ENCODE measurements at places on chromosomes 4 and X.

GRCh38 chr4:153781717-153782416 lies 7.0 kb downstream of the SFRP2 start:
- DNase-seq = no peak

DNA sequence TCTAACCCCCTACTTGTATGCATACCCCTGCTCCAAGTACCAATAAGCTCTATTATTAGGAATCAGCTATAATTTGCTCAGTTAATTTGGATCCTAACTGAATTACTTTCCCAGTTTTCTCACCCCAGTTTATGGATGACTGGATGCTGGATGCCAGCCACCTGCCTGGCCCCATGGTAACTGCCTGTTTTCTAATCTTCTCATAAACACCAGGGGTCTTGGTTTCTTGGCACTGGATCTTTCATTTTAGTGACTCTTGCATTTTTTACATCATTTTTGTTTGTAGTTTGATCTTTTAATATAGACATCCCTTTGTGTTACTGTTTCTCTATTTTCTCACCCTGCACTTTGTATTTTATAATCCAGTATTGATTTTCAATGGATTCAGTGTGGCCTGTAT lies 246.8 kb downstream of the ADGRL3 start:
- DNase-seq = no peak

DNA sequence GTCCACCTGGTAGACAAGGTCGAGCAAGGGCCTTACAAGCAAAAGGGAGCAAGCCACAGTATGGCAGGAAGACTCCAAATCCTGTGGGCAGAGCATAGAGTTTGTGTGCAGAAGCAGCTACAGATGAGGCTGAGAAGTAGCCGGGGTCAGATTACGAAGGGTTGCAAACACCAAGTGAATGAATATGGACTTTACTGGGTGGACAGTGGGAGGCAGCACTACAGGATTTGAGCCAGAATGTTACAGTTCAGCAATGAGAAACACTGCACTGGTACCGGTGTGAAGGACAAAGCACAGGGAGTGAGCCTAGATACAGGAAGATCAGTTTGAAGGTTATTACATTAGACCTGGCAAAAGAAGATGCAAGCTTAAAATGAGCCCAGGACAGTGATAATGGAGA lies 46.1 kb upstream of the HOPX start:
- DNase-seq = no peak

DNA sequence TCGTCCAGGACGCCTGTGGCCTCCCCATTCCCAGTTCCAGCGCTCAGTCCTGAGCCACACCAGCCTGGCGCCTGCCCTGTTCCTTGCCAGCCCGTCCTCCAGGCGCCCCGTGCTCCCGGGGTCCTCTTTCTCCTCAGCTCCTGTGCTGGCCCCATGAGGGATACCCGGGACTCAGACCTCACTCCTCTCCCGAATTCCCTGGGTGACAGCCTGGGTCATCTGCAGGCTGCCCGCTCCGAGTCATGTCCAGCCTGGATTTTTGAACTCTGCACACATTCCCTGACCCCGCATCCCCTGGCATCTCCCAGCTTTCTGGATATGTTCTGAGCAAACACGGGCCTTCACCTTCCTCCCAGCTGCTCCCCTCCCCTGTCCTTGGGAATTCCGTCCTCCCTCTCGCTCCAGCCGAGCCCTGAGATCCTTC lies 14.9 kb upstream of the ADD1 start:
- no peak for DNase-seq

GRCh38 chr4:37241647-37242046 lies 2.9 kb upstream of the NWD2 start:
- no peak for DNase-seq

DNA sequence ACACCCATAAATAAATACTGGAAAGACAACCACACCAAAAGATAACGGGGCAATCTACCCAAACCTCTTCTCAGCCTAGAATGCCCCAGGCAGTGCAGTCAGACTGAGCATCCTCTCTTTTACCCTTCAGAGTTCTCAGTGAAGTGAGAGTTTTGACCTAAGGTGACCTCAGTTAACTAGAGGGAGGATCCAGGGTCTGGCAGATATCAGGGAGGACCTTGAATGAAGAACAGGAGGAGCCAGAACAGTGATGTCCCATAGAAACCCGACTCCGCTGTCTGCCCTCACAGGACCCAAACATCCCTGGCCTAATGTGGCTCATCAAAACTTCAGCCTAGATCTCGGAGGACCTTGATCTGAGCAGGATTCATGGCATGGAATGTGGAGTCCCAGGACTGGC lies at the start of gene MAGEB3:
MAGEB3 (plus strand) TSS at position 263 of the 400 bp plus-strand sequence. CDS start 5,268 bp downstream, outside the sequence.
- DNase-seq = no peak

DNA sequence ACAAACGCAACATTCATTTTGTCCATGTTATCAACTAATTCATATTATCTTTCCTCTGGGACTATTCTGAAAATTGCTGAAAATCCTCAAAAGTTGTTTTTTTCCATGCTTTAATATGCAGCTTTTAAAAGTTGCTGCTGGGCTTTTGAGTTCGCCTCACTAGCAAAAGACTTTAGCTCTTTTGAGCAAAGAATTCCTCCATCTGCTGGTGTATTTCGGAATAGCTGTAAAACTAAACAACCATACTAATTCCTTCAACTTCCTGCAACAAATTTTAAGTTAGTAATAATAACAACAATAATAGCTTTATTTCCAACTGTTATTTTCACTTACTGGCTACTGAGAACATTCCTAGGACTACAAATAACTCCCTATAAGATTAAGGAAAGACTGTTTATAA lies 124.5 kb upstream of the PLAC1 start:
- no peak for DNase-seq

GRCh38 chrX:54248309-54248708 lies 65.3 kb upstream of the FAM120C start:
- no peak for DNase-seq

DNA sequence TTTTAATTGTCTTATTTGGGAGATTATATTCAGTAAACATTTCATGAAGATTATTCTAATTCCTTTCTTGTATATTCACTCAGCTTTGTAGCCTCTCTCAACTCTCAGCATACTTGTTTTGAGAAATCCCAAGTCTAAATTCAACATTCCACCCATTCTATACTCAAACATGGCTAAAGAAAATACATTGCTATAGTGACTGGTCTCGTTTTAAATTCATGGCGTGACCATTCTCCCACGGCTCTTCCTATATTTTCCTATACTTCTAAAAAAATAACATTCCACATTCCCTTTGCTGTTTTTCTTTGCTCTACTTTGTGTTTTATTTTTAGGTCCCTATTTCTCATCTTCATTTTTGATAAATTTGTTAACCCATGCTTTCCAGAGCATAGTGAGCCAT lies 49.2 kb upstream of the UGT2A1 start:
- no peak for DNase-seq

DNA sequence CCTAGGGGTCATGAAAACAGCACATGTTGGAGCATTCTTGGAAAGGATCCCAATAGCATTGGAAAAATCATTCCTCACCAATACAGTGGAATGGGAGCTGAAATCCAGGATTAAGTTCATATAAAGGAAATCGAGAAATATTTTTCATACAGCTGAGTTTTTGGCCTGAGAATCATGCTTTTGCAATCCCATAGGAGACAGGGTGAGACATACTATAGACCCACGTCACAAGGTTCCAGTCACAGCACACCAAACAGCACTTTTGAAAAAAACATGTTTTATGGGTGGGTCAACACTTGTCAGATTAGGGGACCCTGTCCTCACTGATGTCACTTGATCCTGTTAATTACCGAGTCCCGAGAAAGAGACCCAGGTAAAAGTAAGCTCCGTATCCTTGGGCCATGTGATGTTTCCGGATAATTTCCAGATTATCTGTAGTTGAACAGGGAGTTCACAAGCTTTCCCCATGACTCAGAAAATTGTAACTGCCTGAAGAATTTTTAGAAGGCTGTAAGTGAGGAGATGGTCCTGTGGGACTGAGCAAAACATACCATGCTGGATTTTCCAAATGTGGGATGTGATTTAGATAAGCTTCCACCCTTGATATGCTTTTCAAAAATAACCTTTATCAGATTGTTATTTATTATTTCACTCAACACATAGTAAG lies 80.9 kb upstream of the TLR3 start:
- DNase-seq = no peak

DNA sequence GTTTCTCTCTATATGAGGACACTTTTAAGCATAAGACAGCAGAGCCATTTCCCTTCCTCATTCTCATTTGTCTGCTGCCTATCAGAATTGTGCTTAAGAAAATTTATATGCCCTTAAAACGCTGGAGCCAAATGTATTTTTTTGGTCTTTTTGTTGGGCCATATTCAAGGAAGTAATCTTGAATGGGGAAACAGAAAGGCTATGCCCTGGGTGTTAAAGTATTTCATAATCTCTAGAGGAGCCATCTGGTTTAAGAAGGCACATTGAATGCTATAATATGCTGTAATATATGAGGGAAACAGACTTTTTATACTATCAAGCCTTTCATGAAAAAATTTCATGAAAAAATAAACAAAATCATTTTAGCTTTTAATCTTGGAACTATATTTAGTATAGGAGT lies 4.3 kb downstream of the DMD start:
- no peak for DNase-seq

- DNase-seq = no peak
Observed at GRCh38 chr4:86587381-86588140, 6.6 kb upstream of the PTPN13 start.

- no peak for DNase-seq
Observed at GRCh38 chrX:129797251-129797906, 17.6 kb downstream of the SASH3 start.

- no peak for DNase-seq
Observed at GRCh38 chr4:47075919-47076318, 44.6 kb downstream of the GABRB1 start.

DNA sequence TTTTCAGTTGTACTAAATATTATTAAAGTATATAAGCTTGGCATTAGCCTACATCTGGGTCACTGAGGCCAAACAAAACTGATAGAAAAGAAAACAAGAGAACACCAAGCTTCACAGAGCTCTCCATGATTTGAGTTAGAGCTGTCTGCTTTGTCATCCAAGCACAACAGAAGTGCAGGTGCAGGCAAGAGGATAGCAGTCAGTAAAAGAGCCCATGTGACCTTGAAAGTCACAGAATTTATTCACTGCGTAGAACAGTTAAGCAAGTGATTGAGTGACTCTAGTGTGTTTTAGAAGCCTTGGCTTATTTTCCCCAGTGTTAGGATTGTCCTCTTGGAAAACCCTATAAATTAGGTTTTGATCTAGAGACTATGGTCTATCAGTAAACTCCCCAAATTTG lies 49.4 kb upstream of the PRDM5 start:
- no peak for DNase-seq

DNA sequence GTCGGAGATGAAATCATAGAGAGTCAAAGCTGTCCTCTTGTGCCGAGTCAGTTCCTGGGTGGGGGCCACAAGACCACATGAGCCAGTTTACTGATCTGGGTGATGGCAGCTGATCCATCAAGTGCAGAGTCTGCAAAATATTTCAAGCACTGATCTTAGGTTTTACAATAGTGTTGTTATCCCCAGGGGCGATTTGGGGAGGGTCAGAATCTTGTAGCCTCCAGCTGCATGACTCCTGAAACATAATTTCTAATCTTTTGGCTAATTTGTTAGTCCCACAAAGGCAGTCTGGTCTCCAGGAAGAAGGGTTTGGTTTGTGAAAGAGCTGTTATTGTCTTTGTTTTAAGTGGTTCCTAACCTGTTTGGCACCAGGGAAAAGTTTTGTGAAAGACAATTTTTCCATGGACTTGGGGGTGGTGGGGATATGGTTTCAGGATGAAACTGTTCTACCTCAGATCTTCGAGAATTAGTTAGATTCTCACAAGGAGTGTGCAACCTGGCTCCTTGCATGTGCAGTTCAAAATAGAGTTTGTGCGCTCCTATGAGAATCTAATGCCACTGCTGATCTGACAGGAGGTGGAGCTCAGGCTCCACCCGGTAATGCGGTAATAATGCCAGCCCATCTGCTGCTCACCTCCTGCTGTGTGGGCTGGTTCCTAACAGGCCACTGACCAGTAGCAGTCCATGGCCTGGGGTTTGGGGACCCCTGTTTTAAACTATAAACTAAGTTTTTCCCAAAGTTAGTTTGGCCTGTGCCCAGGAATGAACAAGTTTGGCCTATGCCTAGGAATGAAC lies 29.2 kb downstream of the METAP1 start:
- DNase-seq = no peak

DNA sequence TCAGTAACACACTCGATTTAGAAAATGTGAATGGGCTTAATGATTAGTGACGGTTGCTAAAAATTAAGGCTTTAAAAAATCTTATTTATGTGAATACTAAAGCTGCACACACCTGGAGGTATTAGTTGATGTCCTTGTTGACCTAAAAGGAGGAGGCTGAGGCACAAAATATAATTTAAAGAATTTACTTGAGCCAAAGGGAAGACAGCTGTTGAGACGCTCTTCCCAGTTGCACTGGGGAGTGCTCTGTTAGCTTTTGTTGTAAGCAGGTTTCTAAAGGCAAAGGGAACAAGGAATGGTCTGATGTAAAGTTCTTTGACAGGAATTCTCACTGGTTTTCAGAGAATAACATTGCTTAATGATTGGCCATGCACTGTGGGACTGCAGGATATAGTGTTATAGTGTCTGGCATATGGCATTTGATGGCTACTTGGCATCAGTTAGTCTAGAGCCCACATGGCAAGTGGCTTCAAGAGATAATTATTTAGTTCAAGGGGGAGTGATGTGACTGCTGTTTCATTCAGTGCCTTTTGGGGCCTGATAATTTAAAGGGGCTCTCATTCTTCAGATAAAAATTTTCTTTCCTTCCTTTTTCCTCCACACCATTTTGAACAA lies 30.8 kb upstream of the PGM2 start:
- no peak for DNase-seq

- DNase-seq = no peak
Observed at GRCh38 chr4:168900080-168900479, 110.0 kb downstream of the CBR4 start.

DNA sequence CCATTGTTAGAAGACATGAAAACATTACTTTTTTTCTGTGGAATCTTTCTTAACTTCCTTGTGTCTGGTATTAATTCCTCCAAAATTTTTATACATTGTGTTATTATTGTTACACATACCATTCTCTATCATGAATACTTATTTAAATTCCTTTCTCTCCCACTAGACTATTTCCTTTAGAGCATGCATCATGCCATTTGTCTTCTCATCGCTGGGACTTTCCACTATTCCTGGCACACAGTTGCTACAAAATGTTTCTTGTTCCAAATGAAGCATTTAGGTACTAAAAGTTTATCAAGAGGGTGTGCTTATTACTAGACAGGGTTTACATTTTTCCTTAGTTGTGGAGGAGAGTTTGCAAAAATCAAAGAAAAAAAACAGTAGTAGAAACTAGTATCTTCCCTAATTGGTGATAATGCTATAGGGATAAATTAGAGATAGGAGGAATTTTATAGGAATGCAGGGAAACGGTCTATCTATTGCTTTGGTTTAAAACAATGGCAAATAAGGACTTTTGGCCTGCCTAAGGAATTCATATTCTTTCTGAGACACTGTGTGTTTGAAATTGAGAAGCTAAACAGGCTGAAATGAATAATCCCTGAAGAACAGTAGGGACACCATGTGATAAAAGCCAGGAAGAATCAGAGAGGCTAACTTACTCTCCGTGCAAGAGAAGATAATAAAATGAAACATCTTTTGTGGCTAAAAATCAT lies 187.5 kb upstream of the TBC1D9 start:
- DNase-seq = no peak

GRCh38 chr4:15144967-15145295 lies 142.7 kb downstream of the CPEB2 start:
- no peak for DNase-seq

GRCh38 chr4:86917212-86918039 lies 17.4 kb upstream of the AFF1 start:
- DNase-seq = no peak

- DNase-seq = no peak
Observed at GRCh38 chrX:16191605-16192004, 24.3 kb downstream of the MAGEB17 start.
